ENCODE measurements at places on chromosomes 4 and X. TPM values are rescaled to one million over a fixed set of nuclear protein-coding genes. Genes with fewer than 3 reads are reported as not detected.

ZNF185 gene
- 5.9 TPM for total RNA-seq

GAGE12F gene
- total RNA-seq: not detected

UNC5C gene
- not detected for total RNA-seq

CFAP47 gene
- total RNA-seq: 0.16 TPM

SLITRK2 gene
- not detected for total RNA-seq

TLR1 gene
- not detected for total RNA-seq

NWD2 gene
- total RNA-seq: not detected

MAGEC2 gene
- total RNA-seq: not detected

FABP2 gene
- total RNA-seq: not detected

DNA sequence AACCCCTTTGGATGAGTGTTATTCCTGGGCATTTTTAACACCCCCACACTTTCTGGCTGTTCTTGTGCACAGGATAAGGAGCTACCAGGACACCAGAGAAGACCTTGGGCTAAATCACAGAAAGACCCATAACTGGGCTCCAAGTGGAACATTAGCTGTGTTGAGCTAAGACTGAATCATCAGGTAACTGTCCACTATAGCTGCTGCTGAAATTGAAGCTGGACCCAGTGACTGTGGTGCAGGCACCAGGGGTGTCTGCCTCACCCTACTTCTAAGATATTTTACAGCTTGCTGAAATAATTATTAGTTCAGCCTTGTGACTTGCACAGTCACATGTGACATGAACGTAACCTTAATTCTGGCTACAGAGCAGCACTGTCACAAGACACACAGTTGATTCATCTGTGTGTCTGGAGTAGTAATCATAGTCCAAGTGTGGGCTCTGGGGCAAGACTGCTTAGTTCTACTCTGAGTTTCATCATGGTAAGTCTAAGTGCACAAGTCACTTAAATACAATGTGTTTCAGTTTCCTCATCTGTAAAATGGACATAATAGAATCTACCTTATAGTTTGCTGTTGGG, 127.4 kb downstream of the SLC39A8 start:
- DNase-seq: no peak

DNA sequence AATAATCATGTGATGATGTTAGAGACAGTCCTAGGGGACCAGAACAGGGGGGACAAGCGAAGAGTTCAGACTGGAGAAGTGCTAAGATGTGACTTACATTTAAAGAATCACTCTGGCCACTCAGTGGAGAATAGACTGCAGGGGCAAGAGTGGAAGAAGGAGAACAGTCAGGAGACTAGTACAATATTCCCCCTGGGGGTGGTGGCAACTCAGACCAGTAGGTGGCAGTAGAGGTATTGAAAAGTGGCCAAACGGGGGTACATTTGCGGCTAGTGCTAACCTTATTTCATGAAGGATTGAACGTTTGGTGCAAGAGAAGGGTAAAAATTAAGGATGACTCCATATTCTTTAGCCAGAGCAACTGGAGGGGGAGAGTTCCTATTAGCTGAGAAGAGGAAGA, 2.7 kb upstream of the BMX start:
- peak; percentile 45 for DNase-seq

- DNase-seq: peak; percentile 51
These were observed 130.2 kb downstream of the CHRDL1 start for GRCh38 chrX:110665223-110666002.

DNA sequence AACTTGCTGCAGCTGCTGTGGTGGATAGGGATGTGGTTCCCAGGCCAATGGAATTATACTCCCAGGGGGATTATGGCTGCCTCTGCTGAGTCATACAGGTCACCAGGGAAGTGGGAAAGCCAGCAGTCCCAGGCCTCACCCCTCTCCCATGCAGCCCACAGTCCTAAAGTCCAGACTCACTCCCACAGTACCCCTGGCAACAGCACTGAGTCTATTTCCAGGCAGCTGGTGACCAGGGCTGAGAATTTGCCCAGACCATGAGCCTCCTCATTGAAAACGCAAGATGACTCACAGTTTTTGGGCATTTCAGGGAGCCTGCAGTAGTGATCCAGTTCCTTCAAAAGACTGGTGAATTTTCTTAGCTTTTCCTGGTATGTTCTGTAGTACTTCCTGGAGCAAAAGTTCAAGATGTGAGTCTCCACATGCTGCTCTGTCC, 137.6 kb downstream of the NPNT start:
- no peak for DNase-seq

- no peak for DNase-seq
These were observed 11.8 kb downstream of the EDA start for GRCh38 chrX:69627744-69628143.

GRCh38 chrX:47217121-47217851, 1.2 kb upstream of the CDK16 start:
- DNase-seq: no peak

- no peak for DNase-seq
These were observed 448.3 kb upstream of the ZFP42 start for GRCh38 chr4:187547316-187547715.

- no peak for DNase-seq
These were observed 229.9 kb upstream of the BOD1L1 start for GRCh38 chr4:13857397-13857796.

DNA sequence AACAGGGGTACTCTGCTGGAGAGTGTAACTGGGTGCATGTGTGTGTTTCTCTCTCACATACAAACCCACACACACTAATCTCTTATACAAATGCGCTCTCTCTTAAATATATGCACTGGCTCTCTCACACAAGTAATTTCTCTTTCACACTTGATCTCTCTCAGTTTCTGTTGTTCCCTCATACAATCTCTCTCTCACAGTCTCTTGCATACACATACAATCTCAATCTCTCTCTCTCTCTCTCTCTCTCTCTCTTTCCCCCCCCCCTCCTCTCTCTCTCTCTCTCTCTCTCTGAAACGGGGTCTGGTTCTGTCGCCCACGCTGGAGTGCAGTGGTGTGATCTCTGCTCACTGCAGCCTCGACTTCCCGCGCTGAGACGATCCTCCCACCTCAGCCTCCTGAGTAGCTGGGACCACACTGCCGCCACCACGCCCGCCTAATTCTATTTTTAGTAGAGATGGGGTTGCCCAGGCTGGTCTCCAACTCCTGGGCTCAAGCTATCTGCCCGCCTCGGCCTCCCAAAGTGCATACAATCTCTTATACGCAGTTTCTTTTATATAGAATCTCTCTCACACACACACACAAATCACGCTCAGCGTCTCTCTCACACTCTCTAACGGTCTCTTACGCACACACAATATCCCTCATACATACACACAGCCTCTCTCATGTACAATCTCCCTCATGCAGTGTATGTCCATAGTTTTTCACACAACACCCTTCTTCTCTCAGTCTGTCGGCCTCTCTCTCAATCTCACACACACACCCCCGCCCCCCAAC, 518 bp upstream of the FAM241A start:
- no peak for DNase-seq

All from Caco-2 (cell line).